ENCODE measurements at places on chromosomes 7 and 10.

GRCh38 chr10:5591336-5591824, 66.6 kb downstream of the CALML3 start:
- no peak for DNase-seq

DNA sequence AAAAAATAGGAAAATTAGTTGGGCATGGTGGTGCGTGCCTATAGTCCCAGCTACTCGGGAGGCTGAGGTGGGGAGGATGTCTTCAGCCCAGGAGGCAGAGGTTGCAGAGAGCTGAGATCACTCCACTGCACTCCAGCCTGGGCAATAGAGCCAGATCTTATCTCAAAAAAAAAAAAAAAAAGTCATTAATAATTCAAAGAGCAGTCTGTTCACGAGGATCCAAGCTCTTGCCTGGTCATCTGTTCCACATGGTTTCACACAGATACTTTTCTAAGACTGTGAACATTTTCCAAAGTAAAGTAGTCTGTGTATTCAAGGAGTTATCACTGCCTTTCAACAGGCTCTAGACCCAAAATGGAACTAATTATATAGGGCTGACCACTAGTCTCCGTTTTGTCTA, 86.9 kb downstream of the ZNF277 start:
- no peak for DNase-seq

DNA sequence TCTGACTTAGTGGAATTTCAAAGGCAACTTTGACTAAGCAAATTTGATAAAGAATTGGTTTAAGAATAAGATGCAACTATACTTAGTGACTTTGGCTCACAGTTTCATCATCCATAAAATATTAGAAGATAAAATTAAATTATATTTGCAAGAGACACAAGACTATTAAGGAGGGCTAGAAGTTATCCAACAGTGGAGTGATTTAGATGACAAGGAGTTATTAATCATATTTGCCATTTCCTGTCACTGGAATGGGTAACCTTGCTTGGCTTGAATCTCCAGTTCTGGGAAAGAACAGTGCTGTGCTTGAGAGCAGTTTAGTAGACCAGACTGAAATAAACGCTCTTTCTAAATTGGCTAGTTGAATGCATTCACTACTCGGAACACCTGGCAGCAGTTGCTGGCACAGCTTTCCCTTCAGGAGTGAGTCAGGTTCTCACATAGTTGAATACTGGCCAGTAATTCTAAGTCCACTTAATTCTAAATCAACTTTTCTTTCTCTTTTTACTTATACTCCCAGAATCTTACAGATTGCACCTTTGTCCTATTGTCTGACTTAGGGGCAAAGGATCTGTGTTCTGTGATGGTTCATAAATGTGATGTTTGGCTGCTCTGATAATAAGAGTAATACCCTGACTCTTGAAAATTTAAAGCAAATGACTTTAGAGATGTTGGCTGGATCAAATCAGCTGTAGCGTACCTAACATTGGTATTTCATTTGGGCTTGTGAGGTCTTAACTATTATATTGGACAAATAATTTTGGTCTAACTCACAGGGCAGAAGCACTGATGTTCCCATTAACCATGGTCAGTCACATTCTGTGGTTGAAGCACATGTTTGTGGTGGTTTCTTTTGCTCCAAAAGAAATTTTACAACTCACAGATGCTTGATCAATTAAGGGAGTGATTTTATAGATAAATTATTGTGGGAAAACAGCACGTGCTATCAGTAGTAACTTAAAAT, 16.6 kb downstream of the STMP1 start:
- no peak for DNase-seq

- DNase-seq, result no peak
Measured at GRCh38 chr10:6499974-6500373, 80.1 kb downstream of the PRKCQ start.

DNA sequence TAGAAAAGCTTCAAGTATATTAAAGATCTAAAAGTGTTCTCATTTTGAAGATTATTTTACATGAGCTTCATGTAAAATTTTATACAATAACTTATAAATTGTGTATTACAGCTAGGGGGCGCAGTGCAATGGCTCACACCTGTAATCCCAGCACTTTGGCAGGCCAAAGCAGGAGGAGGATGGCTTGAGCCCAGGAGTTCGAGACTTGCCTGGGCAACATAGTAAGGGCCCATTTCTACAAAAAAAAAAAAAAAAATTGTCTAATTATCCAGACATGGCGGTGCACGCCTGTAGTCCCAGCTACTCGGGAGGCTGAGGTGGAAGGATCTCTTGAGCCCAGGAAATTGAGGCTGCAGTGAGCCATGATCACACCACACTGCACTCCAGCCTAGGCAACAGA, 16.6 kb downstream of the ACBD5 start:
- no peak for DNase-seq

DNA sequence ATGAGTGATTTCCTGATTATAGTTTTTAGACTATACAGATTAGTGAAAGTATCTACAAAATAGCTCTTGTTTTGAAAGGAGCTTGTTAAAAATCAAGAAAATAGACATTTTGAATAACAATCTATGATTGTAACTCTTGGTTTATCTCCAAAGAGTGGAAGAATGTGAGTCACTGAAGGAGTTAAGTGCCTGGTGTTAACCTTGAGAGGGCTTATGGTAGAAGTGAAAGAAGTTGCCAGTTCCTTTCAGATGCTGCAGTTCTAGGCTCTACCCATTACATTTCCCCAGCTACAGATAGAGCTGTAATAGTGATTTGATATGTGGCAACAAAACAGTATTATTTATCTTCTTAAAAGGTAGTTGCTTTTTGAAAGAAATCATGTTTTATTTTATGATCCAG, 12.7 kb downstream of the NRBF2 start:
- no peak for DNase-seq

DNA sequence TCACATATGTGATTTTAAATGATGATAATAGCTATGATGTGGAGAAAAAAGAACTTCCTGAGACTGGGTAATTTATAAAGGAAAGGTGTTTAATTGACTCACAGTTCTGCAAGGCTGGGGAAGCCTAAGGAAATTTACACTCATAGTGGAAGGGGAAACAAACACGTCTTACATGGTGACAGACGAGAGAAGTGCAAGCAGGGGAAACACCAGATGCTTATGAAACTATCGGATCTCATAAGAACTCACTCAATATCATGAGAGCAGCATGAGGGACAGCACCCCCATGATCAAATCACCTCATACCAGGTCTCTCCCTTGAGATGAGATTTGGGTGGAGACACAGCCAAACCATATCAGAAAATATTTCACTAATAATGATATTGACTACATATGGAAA, 4.1 kb upstream of the LIPN start:
- DNase-seq, result no peak

DNA sequence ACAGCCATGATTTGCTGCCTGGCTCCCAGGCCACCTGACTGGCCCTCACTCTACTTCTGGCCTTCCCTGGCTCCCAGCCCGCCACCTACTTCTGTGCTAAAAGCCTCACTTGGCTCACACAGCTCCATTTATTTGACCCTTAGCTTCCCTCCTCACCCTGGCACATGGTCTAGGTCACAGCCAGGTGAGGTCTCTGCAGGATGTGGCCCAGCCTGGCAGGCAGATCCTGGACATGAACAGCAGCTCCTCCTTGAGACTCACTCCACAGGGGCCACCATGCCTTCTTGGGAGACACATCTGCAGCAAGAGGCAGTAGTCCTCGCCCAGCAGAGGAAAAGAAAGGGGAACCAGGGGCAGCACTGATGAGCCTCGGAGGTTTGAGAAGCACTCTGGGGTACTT, 64.6 kb downstream of the GRID1 start:
- no peak for DNase-seq
